Mucosa of descending colon (tissue), 3 donors: ENCODE measurements at places on chromosomes 16 and 17.

- DNase-seq, result no peak
These were observed 262.3 kb downstream of the C16orf95 start for GRCh38 chr16:87054856-87055255.

DNA sequence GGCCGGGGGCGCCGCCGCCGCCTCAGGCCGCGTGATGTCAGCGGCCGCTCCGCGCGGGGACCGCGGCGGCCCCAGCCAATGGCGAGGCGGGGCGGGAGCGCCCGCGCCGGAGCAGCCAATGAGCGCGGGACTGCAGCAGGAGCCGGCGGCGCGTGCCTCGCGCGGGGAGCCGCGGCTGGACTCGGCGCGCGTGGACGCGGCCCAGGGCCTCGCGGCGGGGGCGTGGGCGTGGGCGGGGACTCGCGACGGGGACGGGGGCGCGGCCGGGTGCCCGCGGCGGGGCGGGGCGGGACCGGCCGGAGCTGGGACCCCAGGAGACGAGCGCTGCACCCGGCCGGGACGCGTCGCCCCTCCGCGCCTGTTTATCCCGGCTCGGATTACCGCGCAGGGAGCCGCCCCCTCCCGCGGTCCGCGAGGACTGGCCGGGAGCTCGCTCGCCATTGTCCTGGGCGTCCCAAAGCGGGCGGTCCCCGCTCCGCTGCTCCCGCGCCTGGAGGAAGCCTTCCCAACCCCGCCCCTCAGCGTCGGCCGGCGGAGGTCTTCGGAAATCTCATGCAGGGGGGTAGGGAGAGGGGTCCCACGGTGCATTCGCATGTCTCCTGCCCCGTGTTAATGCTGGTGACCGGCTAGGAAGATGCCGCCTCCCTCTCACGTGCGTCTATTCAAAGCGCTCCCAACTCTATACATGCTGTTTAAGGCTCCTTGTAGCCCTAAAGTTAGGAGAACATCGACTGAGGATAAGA is at the start of gene RNF157:
RNF157 (minus strand) TSS at position 33 of the 743 bp plus-strand sequence. CDS start 253 bp downstream, outside the sequence.
- peak; percentile 79 for DNase-seq

GRCh38 chr17:81940538-81941483 is 3.7 kb upstream of the PYCR1 start:
- DNase-seq, result no peak

GRCh38 chr17:81143200-81143527 is 22.1 kb upstream of the PVALEF start:
- no peak for DNase-seq

DNA sequence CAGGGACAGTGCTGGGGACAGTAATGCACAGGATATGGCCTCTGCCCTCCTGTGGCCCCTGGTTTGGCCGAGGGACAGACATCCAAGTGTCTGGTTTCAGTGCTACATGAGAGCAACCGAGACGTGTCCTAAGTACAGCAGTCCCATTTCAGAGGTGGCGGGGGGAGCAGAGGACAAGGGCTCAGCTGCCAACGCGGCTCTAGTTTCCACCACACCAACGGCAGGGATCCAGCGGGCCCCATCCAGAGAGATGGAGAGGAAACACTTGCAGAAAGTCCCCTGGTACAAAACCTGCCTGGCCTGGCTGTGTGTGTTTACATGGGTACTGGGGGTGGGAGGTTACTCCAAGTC is 125.8 kb upstream of the SMURF2 start:
- DNase-seq, result peak; percentile 36

GRCh38 chr17:61380836-61381525 is 18.7 kb upstream of the TBX2 start:
- DNase-seq, result no peak

DNA sequence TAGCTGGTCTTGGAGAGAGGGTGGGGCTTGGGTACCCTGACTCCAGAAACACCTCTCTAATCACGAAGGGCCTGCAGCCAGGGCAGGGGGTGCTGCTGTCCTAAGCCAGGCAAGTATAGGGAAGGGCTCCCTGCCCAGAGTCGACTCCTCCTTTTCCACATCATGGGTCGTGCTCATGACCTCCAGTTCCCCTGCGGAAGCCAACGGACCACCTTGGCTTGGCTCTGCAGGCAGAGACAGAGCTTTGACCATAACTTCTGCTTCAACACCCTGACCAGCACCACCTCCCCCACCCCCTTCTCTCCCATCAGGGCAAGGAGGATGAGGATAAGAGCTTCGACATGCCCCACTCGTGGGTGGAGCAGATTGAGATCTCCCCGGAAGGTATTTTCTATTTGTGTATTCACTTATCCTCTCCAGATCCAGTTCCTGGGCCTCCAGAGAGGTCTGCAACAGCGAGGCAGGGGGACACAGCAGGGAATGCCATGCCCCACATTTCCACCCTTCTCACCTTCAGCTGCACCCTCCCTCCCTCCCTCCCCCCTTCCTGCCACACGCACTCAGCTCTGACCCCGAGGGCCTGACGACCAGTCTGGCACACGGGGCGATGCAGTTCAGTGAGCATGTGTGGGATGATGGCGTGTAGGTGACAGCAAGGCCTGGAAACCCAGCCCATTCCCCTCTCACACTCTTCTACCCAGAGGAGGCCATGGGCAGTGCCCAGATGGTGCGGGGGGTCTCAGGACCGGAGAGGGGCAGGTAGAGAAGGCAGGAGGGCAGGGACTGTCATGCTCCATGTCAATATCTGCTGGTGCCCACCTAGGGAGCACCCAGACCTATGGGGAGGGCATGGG is 14.0 kb upstream of the KATNB1 start:
- no peak for DNase-seq
